ENCODE measurements at places on chromosomes 12 and 14.

DNA sequence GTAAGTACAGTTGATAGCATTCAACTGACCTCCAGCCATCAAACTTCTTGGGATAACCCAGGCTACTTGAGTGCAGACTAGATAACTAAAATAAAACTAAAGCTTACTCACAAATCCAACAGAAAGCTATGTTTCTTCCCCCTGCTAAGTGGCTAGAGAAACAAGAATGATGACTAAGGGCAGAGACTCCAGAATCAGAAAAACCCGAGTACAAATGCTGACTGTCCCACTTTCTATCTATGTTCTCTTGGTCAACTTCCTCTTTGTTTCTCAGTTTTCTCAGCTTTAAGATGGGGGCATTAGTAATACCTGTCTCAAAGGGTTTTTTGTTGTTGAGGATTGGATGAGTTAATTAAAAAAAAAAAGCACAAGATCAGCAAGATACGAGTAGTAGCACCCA is 6.1 kb upstream of the NUAK1 start:
- DNase-seq = no peak

- DNase-seq = no peak
Measured at GRCh38 chr12:108234158-108234557, 105.0 kb downstream of the CMKLR1 start.

GRCh38 chr14:89085737-89086382 is 261.4 kb downstream of the TTC8 start:
- no peak for DNase-seq

DNA sequence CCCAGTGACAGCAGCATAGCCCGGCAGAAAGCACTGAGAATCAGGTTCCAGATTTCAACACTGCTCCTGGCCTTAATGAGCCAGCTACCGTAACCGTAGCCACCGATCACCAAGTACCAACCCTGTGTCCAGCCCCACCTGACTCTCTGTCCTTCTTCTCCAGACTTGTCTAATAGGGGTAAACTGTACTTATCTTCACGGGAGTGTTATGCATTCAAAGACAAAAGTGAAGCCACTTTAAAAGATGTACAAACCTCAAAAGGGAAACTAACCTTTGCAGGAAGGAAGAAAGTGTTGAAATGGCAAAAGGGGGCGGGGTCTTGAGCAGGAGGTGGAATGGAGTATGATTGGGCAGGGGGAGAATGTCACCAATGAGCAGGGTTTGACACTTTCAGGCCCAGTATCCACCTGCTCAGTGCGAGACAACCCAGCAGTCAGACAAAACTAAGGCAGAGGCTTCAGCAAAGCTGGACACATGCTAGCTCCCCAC is 226.1 kb downstream of the CHST11 start:
- DNase-seq = no peak

DNA sequence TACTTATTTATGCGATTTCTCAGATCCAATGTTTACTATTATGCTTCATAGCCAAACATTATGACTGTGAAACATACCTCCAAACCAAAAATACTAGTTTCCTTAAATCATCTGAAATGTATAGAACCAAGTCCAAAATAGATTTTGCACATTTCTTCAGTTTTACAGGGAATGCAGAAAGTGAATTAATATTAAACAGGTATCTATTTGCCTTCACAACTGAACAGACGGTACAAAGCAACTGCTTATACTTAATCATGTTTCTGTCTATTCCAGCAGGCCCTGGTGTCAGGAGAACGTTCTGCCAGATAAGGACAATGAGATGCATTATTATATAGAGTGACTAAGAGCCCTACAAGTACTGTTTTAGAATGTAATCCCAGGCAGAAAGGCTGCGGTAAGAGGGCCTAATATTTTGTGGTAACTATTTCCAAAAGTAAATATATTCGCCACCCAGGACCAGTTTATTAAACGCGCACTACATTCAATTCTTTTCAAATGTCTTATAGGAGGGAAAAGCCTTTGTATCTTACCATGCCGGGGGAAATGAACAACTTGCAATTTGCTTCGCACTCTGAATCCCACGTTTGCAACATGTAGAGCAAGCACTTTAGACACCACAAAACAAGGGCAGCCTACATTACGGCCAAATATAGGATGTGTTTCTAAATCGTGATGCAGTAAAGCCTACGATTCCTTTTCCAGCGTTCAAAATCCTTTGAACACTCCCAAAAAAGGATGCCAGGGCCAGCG is 1.5 kb downstream of the CORO1C start:
- peak; percentile 17 for DNase-seq

DNA sequence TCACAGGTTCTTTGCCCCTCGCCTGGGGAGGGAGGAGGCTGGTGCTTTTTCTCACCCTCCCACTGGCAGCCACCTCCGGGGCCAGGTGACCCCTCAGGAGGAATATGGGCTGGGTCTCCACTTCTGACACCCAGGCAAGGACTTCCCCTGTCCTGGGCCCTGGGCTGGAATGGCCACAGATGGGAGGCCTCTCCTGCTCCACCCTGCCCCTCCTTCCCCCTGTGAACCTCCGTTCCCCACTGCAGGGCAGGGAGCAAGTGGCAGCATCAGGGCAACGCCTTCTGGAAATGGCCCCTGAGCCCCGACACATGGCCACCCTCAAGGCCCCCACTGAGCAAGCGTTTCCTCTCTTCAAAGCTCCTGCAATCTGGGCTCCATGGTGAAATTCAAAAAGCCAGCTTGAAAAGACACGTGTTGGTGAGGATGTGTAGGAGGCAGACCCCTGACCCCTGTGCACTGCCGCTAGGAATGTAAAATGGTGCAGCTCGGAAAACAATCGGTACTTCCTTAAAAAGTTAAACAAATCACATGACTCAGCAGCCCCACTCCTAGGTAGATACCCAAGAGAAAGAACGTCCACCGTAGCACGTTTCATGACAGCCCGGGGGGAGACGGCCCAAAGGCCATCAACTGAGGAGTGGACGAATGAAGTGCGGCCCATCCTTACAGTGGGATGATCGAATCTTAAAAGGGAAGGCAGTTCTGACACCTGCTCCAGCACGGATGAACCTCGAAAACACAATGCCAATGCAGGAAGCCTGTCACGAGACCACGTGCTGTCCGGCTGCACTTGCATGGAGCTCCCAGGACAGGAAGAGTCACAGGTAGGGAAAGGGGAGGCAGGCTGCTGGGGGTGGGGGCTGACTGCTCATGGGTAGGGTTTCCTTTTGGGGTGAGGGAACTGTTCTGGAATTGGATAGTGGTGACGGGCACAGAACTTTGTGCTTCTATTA is 11.5 kb downstream of the XRCC3 start:
- no peak for DNase-seq

- DNase-seq = no peak
Measured at GRCh38 chr14:91980157-91980556, 32.7 kb upstream of the FBLN5 start.

- no peak for DNase-seq
Measured at GRCh38 chr12:29694002-29694401, 89.7 kb downstream of the TMTC1 start.

GRCh38 chr12:119593578-119594398 is at the start of gene TMEM233:
TMEM233 (plus strand) TSS chr12:119593774; CDS start chr12:119593849, 75 bp downstream.
- no peak for DNase-seq

- DNase-seq = no peak
Measured at GRCh38 chr14:106489112-106489881, 962.9 kb downstream of the TMEM121 start.

GRCh38 chr12:15364221-15365160 is 42.2 kb downstream of the PTPRO start:
- no peak for DNase-seq

DNA sequence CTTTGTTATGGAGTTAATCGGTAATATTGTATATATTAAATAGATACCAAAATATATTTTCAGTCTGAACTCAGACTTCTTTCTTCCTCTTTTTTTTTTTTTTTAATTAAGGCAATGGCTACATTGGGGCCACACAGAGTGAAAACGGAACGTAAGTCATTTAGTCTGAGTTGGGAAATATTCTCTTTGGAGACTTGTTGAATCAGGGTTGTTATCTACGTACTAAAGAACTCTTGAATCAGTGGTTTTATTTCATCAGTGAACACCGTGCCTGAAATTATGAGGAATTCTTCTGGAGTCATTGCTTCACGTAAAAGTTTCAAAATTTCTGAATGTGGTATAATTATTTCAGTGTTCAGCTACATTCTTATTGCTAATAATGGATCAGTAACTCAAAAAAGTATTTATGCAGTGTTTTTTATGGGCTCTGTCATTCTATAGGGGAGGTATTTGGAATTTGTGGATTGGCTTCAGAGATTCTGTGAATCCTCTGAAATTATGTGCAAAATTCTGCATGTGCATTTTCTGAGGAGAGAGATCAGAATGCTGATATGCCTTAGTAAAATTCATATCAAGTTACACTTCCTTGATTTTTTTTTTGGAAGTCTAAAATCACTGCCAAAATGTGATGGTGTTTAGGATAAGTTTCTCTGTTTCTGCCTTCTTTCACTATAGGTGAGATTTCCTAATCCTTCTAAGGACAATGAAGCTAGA is 39.6 kb downstream of the BRMS1L start:
- DNase-seq = no peak

DNA sequence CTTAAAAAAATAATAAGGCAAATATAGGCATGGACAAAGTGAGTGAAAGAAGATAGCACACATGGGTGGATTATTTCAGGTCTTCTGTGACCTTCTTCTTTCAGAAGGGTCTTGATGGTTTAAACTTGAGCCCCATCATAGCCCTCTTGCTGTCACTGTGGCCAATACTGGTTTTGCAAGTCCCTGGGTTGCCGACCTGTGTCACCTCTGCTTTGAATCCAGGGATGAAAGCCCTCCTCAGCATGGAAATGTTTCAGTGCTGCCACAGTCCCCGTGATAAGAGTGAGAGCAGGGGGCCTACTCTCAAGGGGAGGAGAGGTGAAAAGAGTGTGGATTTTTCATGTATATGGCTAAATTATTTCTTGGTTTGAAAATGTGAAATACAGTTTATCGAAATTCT is 30.2 kb upstream of the ATF1 start:
- no peak for DNase-seq

GRCh38 chr12:131598717-131599116 is 112.2 kb upstream of the SFSWAP start:
- no peak for DNase-seq

DNA sequence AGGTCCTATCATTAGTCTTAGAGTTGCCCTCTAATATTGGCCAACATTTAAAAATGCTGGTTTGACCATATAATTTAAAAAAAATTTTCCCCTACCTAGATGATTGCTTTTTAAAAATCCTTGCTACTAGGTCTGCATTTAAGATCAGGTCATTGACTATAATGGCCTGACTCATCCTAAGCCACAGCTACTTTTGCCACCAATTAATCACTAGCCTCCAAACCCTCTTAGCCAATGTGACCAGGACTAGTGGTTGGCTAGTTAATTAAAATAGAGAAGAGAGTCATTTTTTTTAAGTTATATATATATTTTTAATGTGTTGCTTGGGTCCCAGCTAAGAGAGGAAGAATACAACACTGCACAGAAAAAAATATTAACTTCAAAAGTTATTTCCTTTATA is 57.5 kb downstream of the SOS2 start:
- DNase-seq = no peak
